ENCODE measurements at places on chromosomes 5 and 9.

- no peak for DNase-seq
Observed at GRCh38 chr5:144405991-144406390, 235.3 kb downstream of the KCTD16 start.

- DNase-seq: no peak
Observed at GRCh38 chr9:129962451-129962864, 80.5 kb downstream of the FNBP1 start.

DNA sequence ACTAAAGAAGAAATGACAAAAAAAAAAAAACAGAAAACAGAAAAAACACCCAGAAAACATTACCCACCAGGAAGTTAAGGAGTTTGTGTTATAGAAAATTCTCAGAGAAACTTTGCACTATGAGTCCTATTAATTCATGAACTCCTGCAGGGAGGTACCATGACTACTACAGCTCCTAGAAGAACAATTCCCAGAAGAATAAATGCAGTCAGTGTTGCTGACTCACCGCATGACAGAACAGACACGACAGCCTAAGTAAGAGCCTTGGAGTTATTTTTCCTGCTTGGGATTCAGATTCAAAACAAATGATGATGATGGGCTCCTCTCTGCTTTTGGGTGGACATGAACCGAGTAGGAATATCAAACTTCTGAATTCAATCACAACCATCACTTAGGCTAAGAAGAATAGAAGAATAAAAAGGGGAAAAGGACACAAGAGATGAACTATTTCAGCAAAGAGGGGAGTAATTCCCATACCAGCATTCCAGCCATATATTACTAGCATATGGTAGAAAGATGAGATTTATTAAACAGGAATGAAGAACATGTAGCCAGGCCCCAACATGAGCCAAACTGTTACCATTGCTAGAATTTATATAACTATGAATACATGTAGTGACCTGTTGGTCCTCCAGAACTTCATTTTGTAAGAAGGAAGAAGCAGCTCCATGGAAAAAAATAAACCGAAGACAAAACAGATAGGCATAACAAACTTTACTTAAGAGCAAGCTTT lies 209.6 kb upstream of the PDE4D start:
- no peak for DNase-seq

- DNase-seq: no peak
Observed at GRCh38 chr5:135112008-135112725, 78.1 kb upstream of the PITX1 start.

GRCh38 chr5:130102960-130103359 lies 198.7 kb downstream of the CHSY3 start:
- DNase-seq: no peak

DNA sequence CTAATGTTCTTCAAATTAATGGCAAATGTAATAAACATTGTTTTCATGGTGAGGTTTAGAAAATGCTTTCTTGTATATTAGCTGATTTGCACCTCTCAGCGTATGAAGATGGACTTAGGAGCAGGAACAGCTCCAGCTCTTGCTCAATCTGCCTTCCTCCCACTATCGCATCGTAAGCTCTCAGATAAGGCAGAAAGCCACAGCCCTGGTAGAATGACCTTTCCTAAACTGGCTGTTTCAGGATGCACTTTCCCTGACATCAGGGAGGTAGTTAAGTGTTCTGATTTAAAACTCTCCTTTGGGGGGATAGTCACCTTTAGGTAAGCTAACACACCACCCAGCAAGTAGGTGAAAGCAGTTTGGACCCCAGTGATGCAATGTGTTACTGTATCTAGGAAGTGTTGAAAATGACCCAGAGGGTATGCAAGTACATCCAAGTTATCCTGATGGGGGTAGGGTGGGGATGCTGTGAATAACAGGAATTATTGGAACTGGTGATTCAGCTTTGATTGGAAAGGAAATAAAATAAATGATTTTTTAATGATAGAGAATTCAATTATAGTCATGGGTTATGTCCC lies 72.3 kb downstream of the LMNB1 start:
- no peak for DNase-seq

- no peak for DNase-seq
Observed at GRCh38 chr5:116876240-116876840, 301.7 kb upstream of the SEMA6A start.

DNA sequence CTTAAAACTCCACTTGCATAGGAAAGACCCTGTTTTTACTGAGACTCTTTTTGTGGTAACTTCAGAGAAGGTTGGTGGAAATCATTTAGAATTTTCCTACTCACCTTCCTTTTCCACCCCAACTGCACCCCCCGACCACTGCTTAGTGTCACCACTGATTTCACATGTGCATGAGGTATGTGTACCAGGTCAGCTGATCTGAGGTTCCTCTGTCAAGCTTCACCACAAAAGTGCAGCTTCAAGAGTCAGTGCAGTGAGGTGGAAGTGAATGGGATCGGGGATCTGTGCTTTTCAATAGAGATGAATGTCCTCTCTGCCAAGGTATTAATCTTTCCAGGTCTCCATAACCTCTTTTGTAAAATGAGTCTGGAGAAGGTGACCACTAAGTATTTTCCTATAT lies 260.5 kb upstream of the WWC1 start:
- DNase-seq: no peak

- DNase-seq: no peak
Observed at GRCh38 chr9:110346325-110346724, 8.7 kb upstream of the TXNDC8 start.

DNA sequence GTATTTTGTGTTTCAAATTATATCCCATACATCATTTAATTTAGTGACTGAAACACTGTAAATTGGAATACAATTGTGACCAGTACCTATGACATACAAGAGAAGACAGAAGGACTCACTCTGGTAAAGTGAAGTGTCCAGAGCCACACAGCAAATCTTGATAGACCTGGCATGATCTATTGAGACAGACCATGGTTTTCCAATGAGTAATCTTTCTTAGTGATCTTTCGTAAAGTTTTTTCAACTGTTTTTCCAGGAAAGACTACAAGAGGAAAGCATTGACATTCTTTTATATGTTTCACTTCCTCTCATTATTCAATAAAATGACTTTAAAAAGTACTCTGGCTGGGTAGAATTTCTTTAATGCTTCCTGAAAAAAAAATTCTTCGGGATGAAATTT lies 43.3 kb upstream of the ALDH1A1 start:
- no peak for DNase-seq

- no peak for DNase-seq
Observed at GRCh38 chr5:92907938-92908606, 672.9 kb downstream of the NR2F1-AS1 start.

GRCh38 chr5:43729846-43730478 lies 127.0 kb downstream of the NNT start:
- DNase-seq: no peak

DNA sequence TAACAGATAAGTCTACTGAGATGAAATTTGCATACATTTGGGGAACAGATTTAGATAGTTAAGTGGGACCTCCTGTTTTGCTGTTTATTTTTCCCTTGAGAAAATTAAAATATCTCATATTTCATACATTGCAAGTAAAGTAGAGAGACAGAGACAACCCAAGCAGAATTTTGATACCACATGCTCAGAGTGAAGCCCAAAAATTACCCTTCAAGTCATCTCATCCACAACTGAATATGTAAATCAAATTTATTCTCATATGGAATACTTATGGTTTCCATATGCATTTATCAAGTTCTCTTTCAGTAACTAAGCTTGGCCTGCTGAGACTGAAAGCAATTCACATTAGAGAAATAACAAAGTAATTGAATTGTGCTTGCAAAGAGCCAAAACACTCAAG lies 474.4 kb downstream of the SEMA5A start:
- no peak for DNase-seq

DNA sequence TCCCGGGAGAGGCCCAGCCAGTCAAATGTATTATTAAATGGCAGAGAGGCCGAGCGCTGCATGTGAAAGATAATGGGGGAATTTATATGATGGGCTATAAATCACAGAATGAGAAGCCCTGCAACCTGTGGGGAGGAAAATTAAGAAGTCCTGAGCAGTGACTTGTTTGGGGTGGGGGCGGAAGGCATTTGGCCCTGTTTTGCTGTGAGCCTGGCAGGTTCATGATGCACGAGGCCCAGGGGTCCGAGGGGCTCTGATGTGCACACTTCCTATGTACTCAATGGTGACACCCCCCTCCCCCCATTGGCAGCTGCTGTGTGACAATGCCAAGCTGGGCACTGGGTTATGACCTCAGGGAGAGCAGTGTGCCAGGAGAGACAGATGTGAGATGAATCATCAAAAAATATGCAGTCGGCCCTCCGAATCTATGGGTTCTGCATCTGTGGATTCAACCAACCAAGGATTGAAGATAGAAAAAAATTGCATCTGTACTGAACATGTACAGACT lies 13.7 kb upstream of the DAB2IP start:
- no peak for DNase-seq

- DNase-seq: no peak
Observed at GRCh38 chr5:16507716-16508115, 42.1 kb upstream of the ZNF622 start.

GRCh38 chr9:117704024-117704575 lies at the start of gene TLR4:
TLR4 (plus strand) TSS chr9:117704403; CDS start chr9:117704473, 70 bp downstream.
- DNase-seq: no peak

- DNase-seq: no peak
Observed at GRCh38 chr5:26193626-26194025, 844.8 kb downstream of the CDH9 start.

DNA sequence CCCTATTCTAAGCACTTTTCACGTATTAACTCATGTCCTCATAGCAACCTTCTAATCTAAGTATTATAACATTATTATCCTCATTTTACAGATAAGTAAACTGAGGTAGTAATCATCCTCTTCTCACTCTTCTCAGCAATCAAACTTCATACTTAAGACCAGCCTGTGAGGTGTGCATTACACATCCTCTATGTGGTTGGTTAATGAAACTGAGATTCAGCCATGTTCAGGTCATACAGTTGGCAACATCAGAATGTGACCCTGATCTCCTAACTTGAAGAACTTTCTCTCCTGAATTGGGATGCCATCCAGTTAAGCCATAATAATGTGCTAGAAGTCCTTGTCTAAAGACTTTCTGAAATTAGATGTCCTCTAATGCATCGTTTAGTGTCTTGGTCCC lies 275.1 kb upstream of the ANKRD55 start:
- DNase-seq: no peak

GRCh38 chr9:19154135-19154612 lies 26.9 kb upstream of the PLIN2 start:
- no peak for DNase-seq

DNA sequence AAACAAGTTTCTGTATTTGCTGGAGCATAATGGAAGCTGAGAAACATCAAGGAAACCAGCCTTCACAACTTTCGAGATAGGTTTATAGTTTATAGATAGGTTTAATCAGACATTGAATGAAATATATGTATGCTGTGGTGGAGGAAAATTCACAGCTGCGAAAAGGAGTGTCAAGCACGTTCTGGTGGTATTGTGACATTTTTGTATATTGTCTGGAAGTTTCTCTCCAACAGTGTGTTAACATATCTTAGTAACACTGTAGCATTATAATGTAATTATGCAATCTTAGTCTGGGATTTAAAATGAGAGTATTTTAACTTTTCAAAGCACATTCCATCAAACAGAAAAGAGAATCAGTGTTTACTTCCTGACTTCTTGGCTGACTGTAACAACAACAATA lies 50.0 kb downstream of the FCHO2 start:
- DNase-seq: no peak

- no peak for DNase-seq
Observed at GRCh38 chr9:33818167-33818846, 1.3 kb downstream of the UBE2R2 start.

GRCh38 chr9:27473111-27473529 lies 51.0 kb upstream of the IFNK start:
- DNase-seq: no peak

- no peak for DNase-seq
Observed at GRCh38 chr5:132640613-132641012, 17.4 kb upstream of the IL13 start.

All from activated CD8-positive, alpha-beta memory T cell treated with anti-CD3 and anti-CD28 coated beads for 4 hours (primary cell).